GDM1 (cell line): ENCODE measurements at places on chromosomes 2 and 18.
A peak's percentile ranks its signal among the peaks of the same experiment; 100 is the strongest.

- no peak for DNase-seq
These were observed 896 bp downstream of the CACNB4 start for GRCh38 chr2:152097801-152098495.

DNA sequence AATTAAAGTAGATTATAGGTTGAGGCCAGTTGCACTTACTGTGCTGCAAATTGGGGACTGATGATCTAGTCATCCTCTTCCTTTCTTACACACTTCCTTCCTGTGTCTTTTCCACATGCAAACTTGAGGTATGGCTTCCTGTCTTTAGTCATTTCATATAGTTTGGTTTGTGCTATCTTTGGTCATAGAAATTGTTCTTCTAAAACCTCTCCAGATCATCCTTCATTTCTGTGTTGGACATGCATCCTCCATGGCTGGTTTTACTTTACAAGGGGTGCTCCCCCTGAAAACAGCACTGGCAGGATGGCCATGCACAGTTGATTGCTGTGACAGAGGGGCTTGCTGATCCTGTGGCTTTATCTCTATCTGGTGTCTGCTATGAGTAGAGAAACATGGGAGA lies 36.5 kb downstream of the MGAT5 start:
- no peak for DNase-seq

DNA sequence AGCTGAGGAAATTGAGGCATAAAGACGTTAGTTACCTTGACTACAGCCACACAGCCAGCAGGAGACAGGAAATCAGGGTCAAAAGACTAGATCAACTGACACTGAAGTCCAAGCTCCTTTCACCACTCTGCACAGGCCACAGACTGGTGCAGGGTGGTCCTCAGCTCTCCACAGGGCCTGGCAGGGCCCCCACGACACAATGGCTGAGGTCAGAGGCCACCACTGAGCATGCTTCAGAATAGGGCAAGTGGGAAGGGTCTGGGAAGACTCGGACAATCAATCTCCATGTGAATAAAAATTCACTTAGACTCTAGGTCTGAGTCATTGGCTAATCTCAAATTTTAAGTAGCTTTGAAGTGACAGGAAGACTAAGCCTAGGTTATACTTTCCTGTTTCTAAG lies 201.7 kb downstream of the ALK start:
- no peak for DNase-seq

- DNase-seq: no peak
These were observed 14.8 kb upstream of the BCL2L11 start for GRCh38 chr2:111105926-111106325.

GRCh38 chr2:169087757-169088379 lies 18.5 kb downstream of the DHRS9 start:
- DNase-seq: no peak

GRCh38 chr2:78068808-78069207 lies 546.6 kb upstream of the LRRTM4 start:
- DNase-seq: no peak

GRCh38 chr2:70851704-70852103 lies 16.1 kb upstream of the CD207 start:
- DNase-seq: peak; percentile 46

- DNase-seq: no peak
These were observed 118.1 kb downstream of the KLHL29 start for GRCh38 chr2:23503097-23503496.

GRCh38 chr2:21891191-21891590 lies 767.4 kb downstream of the TDRD15 start:
- no peak for DNase-seq

DNA sequence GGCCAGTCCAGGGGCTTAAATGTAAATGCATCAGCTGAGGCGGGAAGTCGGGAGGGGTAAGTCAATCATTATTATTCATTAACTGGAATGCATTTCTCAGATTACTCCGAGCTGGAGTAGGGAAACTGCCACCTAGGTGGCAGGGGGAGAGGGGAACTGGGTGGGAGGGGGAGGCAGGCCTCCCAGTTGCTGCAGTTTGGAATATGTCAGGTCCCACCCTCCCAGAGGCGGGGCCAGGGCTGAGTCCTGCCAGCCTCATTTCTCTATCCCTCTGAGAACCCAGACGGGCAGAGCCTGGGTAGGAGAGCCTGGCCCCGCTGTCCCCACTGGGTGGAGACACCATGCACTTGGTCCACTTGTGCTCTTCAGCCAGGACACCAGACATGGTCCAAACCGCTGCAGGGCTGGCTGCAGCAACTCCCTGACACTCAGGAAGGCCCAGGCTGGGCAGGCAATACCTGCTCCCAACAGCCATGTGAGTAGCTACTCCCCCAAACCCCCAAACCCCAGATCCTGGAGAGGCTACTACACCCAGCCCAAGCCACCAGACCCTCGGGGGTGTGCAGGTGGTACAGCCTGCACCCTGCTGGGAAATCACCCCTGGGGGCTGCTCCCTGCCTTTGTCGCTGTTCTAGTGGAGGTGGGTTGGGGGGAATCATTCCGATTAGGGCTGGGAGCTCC lies at the start of gene GPBAR1:
GPBAR1 (plus strand) TSS at position 274 of the 681 bp plus-strand sequence. CDS start 1,710 bp downstream, outside the sequence.
- no peak for DNase-seq

DNA sequence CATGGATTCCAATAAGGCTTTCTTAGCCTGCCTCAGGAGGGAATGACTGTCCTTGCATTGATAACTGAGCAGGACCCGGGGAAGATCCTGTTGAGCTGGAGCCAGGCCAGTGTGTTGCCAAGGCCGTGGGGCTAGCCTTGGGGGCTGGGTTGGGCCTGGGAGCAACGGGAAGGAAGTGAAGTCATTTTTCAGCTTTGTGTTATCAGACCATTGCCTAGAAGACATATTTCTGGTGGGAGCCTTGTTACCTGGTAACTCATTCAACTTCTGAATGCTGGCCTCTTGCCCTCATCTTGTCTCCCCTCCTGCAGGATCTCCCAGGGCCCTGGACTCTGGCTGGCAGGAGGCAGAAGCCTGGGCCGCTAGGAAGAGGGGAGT lies 92.7 kb upstream of the MGAT5 start:
- DNase-seq: no peak

DNA sequence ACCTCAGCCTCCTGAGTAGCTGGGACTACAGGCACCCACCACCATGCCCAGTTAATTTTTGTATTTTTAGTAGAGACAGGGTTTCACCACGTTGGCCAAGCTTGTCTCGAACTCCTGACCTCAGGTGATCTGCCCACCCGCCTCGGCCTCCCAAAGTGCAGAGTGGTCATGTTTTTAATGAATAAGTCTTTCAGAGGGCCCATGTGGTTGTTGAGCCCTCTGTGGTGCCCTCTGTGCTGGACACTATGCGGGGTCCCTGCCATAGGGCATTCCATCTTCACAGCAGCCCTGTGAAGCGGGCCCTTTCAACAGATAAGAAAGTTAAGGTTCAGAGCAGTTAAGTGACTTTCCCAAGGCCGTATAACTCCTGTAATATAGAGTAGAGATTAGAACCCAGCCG lies 25.9 kb downstream of the MYO7B start:
- DNase-seq: no peak

- no peak for DNase-seq
These were observed 76.9 kb downstream of the CD226 start for GRCh38 chr18:69870736-69871135.

- DNase-seq: no peak
These were observed 976.2 kb upstream of the CDH2 start for GRCh38 chr18:29153091-29153490.

DNA sequence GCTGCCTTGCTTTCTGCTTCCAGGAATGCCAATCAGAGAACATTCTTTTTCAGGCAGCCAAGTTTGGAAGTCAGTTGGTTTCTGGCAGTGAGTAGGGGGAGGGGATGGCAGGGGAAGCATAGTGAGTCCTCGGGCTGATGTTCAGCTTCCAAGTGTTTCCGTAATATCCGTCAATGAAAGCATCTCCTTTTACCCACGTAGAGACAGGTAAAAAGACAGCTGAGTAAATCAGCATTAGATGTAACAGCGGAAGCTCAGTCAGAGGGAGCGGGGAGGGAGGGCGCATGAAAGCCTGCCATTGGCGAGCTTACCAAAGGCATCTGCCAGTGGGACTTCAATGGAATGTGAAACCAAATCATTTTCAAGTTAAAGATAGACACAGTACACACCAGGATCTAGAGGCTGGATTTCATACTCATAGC lies 117.1 kb upstream of the DTNA start:
- no peak for DNase-seq

- DNase-seq: no peak
These were observed 537.6 kb upstream of the SETBP1 start for GRCh38 chr18:44143072-44143471.

- no peak for DNase-seq
These were observed 33.1 kb upstream of the REG3G start for GRCh38 chr2:78992451-78992806.

- no peak for DNase-seq
These were observed 6.7 kb downstream of the SETBP1 start for GRCh38 chr18:44687421-44687820.

GRCh38 chr2:129803871-129804270 lies 175.6 kb upstream of the RAB6C start:
- DNase-seq: no peak

DNA sequence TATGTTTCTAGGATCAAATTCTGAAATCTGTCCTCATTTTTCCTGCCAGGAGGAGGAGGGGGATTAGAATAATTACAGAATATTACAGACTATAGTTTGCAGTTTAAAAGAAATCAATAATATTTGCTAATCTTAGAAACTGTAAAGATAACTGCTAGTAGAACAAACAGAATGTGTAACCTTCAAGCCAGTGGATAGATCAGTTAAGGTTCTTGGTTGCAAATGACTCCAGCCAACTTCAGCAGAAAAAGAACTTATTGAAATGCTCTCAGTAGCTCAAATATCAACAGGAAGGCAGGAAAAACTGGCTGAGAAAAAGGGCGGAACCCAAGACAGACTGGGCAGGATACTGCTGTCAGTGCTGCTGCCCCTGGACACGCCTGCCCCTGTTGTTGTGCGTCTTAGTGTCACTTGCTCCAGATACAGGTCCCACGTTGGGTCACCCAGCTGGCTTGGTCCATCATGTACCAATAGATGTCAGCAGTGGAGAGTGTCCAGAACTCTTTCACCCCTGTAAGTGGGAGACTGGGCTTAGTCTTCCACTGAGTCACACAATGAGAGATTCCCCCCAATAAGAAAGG lies 10.2 kb downstream of the NMUR1 start:
- DNase-seq: no peak

GRCh38 chr2:167942366-167943081 lies 304.9 kb downstream of the STK39 start:
- DNase-seq: no peak
